ENCODE measurements at places on chromosomes 2 and 18.

DNA sequence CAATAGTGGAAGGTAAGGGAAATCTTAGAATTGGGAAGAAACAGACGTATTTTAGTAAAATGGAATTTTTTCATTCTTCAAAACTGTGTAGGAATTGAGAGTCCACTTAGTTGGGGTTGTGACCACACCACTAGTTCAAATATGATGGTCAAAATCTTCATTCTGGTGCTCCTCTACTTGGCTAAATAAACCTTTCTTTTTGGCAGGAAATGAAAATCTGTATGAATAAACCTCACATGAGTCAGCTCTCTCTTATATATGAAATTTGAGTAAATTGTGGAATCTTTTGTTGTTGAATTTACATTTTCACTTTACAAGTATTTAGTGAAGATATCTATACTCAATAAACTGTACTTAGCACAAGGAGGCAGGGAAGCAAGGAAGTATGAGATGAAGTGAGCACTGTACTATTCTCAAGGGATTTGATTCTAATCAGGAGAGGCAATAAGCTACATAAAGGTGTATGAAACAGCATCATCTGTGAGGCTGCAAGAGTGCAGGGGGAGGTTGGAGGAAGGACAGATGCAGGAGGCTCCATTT, 20.5 kb downstream of the IL18R1 start:
- DNase-seq = no peak

GRCh38 chr18:45755934-45756333, 32.0 kb downstream of the SLC14A1 start:
- peak; percentile 20 for DNase-seq

- DNase-seq = no peak
These were observed 52.2 kb downstream of the EIF5B start for GRCh38 chr2:99389371-99389770.

DNA sequence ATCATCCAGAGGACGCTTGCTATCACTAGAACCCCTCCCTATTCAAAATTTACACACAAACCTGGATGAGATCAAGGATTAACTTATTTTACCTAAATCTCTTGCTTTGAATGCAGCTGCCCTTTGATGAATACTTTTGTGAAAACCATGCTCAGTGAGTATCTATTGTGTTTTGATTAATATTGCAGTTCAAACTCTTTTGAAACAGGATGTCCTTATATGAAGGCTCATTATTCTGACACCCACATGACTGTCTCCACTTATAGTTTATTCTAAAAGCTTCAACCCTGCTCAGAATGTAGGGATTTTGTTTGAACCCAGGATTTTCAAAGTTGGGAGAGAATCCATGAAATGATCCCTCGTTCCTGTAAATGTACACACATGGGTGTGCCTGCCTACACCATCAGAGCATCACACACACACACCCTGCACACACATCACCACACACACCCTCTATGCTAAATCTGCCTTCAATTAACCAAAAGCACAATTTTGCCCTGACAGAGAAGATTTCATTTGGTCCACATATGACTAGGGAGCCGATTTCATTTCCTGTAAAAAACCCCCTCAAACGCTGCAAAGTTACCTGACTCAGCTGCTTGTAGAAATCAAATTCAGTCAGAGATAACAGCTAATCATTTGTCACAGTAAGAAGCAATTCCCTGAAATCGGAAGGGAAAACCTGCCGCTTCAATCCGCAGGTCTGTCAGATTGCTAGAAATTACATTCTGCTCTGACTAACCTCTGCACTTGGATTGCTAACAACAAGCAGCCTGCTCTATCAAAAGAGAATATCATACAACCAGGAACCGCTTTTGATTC, 65.2 kb downstream of the ZEB2 start:
- DNase-seq = peak; percentile 49

GRCh38 chr2:96984300-96984699, 2.1 kb downstream of the FAM178B start:
- DNase-seq = no peak

DNA sequence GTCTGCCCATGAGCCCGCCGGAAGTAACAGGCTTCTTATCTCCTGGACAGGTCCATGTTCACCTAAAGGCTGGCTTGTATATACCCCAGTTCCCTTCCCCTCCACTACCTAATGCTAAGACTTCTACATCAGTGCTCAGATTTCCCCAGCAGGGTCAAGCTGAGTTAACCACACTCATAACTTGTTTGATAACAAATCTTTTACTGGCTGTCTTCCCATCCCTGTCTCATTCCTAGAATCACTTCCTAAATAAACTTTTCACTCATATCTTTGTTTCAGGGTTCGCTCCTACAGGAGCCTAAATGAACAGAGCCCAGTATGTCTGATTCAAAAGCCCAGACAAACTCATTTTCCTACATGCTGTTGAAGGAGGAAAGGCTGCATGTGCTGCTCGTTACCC, 94.0 kb upstream of the SOX11 start:
- DNase-seq = no peak

GRCh38 chr2:233000886-233001750, 11.9 kb downstream of the NGEF start:
- DNase-seq = no peak

GRCh38 chr2:170930991-170931266, 1.9 kb downstream of the GORASP2 start:
- DNase-seq = no peak

DNA sequence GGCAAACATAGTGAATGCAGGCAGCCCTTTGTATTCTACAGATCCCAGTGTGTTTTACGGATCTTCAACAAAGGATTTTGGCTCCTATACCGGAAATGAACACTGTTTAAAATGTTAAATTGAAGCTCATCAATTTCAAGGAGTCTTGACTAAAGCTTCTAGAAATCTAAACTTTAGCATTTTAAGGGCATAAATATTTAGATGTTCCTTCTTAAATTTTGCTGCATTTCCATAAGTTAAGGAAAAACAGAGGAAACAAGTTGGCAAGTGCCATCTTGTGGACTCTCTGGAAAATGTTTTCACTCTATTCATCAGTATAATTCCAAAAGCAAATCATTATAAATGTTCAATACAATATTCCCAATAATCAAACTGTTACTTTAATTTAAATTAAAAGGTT, 19.6 kb downstream of the CHN1 start:
- peak; percentile 4 for DNase-seq

DNA sequence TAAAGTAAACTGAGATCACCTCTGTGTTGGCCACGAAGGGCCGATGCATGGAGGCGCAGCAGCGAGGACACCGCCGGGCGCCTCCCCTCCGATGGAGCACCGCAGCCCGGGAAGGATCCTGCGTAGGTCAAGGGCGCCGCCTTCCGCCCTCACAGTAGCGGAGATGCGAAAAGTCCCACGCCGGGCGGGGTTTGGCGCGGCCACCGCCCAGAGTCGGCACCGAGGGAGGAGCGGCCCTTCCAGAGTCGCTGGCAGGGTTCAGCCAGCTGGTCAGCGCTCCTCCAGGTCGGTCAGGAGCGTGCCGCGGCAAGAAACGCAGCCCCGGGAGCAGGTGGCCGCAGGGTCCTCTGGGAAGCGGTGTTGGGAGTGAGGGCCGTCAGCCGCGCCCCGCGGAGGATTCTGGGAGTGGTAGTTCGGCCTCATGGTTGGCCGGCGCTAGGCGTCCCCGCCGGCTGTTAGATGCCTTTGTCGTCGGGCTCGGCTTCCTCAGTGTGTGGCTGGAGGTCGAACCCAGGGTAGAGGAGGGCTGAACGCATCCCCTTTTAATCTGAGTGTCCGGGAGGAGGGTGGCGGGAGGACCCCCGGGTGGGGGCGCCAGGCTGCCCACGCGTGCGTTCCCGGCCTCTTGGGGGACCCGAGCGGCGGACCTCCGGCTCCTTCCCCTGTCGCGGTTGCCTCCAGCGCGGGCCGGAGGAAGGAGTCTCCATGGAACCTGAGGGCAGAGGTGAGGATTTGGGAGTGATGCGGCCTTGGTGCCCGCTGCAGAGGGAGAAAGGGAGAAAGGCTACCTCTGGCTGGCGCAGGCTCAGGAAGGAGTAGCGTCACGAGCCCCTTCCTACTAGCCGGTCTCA, at the start of gene ZNF892:
ZNF892 (plus strand) TSS at position 411 of the 851 bp plus-strand sequence; CDS start at position 706, 295 bp downstream.
- peak; percentile 87 for DNase-seq

DNA sequence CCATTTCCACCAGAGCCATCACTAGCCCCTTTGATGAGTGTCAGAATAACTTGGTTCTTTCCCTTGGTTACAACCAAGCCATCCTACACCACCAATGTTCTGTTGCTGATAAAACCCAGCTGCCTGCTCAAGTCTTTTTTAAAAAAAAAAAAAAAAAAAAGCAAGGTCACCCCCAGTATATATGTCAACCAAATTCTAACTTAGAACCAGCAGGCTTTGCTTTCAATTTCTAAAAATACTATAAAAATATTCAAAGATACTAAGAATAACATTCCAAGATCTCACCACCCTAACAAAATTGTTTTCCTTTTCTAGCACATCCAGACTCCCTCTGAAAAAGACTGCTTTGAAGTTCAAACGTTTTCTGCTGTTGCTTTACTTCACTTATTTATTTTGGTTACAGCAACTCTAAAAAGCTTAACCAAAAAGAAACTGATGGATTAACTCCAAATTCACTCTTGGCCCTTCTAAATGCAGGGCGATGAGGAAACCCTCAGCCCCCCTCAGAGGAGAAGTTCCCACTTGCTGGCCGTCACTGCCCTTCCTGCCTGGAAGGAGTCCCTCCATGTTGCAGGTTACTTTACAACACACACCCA, 10.9 kb downstream of the UXS1 start:
- peak; percentile 33 for DNase-seq

- DNase-seq = no peak
These were observed 56.3 kb upstream of the MAPRE3 start for GRCh38 chr2:26913999-26914658.

- no peak for DNase-seq
These were observed 74.1 kb downstream of the PSMG2 start for GRCh38 chr18:12776821-12777471.

Measured in erythroblast (primary cell).